ENCODE measurements at places on chromosomes 4 and X.

DNA sequence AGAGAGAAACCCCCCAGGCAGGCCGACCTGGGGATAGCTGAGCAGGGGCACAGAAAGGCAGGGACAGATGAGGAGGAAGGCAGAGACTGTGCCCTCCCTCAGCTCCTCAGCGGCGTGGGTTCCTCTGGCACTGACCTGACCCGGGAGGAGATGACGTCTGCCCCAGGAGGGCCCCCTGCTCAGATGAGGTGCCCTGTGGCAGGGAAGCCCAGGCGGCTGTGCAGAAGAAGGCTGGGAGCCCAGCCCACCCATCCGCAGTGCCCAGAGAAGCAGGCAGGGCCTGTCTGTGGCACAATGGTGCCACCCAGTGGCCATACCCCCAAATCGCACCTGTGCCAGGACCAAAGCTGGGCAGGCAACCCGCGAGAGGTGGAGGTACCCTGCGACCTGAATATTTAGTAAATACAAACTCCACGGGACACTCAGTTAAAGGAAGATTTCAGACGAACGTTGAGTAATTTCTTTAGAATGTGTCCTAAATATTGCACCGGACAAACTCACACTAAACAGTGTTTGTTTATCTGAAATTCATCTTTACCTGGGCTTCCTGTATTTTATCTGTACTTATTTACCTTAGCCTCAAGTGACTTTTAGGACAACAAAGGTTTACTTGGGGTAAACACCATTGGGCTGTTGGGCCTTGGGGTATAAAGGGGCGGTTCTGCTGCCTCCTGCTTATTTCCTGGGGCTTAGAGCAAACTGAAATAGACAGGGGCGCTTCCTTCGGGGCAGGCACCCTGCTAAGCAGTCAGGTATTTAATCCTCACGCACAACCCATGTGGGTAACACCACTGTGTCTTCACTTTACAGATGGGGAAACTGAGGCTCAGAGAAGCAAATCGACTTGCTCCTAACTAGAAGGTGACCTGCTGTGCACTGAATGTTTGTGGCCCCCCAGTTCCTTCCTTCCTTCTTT is 46.5 kb upstream of the HMX1 start:
- DNase-seq, result peak; percentile 89

- DNase-seq, result no peak
Measured at GRCh38 chr4:93730760-93731159, 97.8 kb upstream of the ATOH1 start.

DNA sequence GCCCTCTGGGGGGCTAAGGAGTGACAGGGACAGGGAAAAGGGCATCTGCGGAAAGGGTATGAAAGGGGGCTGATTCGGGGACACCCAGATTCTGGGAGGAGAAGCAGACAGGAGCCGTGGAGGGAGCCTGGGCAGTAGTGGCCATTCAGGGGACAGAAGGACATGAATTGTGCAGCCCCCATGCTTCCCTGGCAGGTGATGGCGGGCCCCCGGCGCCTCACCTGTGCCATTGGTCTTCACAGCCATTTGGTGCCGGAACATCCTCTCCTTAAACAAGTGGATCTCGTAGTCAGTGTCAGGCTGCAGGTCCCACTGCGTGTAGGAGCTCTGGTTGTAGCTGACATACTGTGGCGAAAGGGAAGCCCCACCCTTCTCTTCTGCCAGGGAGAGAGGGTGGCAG is 21.9 kb downstream of the L1CAM start:
- no peak for DNase-seq

- DNase-seq, result no peak
Measured at GRCh38 chr4:54173281-54173912, 55.7 kb upstream of the PDGFRA start.

GRCh38 chr4:100986360-100986868 is 360.9 kb downstream of the PPP3CA start:
- DNase-seq, result no peak

DNA sequence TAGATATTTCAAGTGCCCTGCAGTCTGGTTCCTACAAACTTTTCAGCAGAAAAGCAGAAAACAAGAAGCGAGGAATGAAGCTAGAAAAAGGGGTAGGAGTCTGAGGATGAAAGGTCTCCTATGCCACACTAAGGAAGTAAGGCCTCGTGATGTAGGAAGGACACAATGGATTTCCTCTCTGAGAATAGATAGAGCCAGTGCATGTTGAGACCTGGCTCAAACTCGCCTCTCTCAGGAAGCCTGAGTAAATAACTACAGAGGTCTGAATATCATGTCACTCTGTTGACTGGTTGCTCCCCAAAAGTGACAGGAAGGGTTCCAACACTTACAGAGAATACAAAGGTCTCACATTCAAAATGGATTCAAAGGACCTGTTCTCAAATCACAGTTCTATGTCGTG is 93.3 kb downstream of the GRIA3 start:
- no peak for DNase-seq

DNA sequence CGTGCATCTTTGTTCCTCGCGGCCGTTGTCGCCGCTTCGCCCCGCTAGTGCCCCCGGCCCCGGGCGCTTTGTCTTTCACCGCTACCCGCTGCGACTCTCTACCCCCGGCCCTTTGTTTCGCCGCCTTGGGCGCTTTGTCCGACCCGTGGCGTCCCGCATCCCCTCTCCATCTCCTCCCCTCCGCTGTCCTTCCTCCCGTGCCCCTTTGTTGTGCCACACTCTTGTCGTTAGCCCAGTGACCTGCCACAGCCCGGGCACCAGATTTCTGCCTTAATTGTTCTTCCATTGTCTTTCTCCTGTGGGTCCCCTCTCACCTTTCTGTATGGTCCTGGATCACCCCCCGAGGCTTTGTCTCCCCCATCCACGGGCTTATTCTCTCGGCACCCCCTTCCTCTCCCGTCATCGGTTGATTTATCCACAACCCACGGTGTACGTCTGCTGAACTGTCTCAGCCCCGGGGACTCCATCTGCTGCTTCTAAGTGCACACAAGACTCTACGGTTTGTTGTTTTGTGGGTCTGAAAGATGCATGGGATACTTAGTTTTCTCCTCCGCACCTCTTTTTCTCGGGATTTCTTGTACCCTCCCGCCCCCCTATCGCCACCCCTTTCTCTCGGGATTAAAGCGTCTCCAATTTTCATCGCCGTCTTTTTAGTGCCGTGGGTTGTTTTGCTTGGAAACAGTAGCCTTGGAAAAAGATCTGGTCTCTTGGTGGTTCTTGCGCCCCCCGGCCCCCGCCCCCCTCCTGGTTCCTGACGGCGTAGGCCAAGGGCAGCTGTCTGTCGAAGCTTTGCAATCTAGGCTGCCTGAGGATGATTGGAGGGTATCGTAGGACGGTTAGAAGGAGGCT is 783 bp downstream of the RBPJ start:
- DNase-seq, result no peak

- no peak for DNase-seq
Measured at GRCh38 chr4:102715057-102715456, 45.7 kb downstream of the MANBA start.

GRCh38 chrX:68584221-68584620 is 63.2 kb upstream of the STARD8 start:
- DNase-seq, result no peak

DNA sequence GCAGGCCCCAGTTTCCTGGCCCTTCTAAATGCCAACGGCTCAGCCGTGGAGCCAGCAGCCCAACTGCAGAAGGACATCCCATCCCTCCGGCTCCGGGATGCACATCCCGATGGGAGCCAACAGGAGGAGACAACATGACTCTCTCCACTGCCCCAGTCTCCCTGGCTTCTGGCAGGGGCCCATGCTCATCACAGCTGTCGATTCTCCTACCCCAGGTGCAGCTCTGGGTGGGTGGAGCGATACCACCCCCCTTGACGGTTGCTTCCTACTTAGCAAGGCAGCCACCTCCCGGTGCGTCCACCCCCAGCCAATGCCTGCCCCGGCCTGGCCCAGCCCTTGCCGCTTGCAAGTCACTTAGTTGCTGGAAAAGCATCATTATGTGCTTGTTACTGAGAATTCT is 19.5 kb downstream of the ZNF275 start:
- no peak for DNase-seq

GRCh38 chr4:30380404-30380998 is 339.7 kb upstream of the PCDH7 start:
- no peak for DNase-seq

DNA sequence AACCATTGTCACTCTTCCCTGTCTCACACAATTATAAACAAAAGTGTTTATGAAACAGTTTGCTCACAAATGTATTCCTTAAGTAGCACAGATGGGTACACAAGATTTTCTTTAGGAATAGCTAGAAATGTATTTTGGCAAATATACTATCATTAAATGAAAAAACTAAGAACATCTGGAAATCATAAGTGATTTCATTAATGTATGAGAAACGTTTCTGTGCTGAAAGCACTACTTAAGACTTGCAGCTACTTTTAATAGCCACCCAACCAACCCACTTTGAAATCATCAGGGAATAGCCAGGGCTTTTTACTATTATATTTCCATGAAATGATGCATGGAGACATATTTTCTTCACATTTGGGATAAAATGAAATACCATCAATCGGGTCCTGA is 62.3 kb upstream of the NAP1L5 start:
- no peak for DNase-seq

DNA sequence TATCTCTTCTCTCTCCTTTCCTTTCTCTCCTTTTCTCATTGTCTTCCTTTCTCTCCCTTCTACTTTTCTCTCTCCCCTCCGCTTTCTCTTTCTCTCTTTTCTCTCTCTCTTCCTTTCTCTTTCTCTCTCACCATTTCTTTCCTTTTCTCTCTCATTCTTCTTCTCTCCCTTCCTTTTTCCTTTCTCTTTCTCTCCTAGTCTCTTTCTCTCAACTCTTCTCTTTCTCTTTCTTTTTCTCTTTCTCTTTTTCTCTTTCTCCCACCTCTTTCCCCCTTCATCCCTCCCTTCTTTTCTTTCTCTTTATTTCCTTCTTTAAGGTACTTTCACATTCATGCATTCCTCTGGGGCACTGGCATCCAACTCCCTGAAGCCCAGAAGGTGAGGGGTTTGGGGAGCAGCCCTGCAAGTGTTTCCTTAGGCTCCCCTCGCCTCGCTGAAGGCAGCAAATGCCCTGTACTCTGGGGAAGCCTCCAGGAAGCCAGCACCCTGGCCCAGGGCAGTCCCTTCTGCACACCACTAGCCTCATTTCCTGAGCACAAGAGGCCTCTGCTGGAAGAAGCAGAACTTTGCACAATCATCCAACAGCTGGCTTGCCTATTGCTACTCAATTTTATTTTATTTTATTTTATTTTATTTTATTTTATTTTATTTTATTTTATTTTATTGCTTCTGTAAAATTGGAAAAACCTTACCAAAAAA is 124.2 kb downstream of the NFKB1 start:
- DNase-seq, result no peak

DNA sequence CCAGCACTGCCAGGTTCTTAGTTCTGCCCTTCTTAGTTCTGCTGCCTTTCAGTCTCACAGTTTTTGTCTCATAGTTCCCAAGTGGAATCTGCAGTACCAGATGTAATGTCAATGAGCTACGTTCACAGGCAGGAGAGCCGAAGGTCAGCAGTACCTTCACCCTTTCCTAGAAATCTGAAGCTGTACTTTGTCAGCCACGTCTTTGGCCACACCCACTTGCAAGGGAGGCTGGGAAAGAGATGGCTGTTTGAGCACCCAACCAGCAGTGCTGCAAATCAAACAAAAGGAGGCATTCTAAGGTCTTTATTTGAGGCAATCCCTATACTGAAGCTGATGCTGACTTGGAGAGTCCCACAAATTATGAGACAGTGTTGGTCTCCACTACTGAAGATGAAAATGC is 199.1 kb upstream of the NPY2R start:
- DNase-seq, result no peak

- no peak for DNase-seq
Measured at GRCh38 chr4:21888195-21888976, 60.2 kb downstream of the KCNIP4 start.

DNA sequence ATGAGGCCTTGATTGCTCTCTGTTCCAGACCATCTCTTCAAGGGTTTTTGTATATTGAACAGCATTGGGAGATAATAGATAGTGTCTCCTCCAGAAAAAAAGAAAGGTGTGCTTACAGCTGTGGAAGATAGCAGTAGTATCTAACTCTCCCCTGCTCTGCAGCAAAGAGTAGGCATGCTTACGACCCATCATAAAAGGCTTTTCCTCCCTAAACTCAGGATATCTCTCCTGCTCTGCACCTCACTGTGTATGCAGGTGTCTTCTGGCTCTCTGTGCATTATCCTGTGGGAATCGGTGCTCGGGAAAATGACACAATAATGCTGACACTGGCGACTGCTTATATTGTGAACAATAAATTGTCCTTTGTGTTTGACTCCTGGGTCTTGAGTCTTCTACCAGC is 216.0 kb downstream of the RAB28 start:
- no peak for DNase-seq

DNA sequence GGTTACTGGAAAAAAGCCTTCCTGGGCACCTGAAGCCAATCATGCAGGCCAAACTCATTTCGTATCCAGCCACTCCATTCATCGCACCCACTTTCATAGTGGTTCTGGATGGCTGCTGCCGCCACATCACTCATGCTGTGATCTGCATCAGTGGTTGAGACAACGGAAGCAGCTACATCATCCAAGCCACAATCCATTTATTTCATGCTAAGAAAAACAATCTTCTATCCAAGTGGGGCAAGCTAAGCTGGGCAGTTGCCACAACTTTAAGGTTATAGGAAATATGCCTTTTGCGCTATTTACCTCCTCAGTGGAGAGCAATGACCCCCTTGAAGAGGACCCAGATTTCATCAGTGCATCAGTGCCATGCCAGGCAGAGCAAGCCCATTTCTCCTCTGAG is 124.6 kb downstream of the GRIA3 start:
- no peak for DNase-seq

DNA sequence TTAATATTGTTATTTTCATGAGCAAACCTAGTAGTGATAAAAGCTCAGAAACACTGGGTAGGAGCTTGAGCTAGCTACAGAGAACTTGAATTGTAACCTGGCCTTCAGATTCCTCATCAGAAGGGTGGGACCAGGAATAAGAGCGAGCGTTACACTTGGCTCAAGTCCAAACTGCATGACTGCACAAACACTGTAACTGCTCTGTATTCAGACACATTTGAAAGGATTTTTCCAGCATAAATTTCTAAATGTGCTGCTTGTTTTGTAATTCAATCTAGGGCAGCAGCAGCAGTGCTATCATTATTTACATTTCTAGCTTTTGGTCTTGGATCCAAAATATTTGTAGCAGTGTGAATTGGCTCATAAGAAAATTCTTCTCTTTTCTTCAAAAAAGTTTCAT is 133.0 kb upstream of the TMLHE start:
- no peak for DNase-seq

- DNase-seq, result no peak
Measured at GRCh38 chr4:576245-576821, at the start of gene TMEM271. TSS of gene TMEM271 (minus strand) at chr4:576295. CDS start at chr4:576062, 233 bp downstream.

GRCh38 chr4:13705521-13706041 is 78.1 kb upstream of the BOD1L1 start:
- DNase-seq, result no peak

DNA sequence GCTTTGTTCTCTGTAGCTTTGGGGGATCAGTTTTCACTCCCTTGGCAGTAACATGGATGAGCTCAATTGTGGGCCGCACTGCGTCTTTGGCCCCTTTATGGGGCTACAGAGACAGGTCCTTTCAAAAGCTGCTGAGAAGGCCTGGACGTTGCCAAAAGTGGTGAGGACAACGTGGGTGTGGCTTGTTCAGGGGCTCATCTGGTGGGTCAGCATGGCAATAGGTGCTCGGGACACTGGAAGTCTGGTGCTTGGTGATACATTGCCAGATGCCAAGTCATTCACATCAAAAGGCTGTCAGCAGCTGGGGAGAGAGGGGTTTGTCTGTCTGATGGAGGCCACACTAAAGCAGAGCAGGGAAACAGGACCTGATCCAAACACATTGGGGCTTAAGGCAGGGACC is 149.8 kb upstream of the EOLA2 start:
- DNase-seq, result no peak

- no peak for DNase-seq
Measured at GRCh38 chr4:89249313-89249712, 58.3 kb downstream of the GPRIN3 start.

GRCh38 chrX:1545776-1546408 is 8.9 kb upstream of the P2RY8 start:
- DNase-seq, result no peak
